ENCODE measurements at places on chromosomes 11 and 22.

GRCh38 chr22:35467681-35468434 lies 67.9 kb downstream of the MCM5 start:
- no peak for DNase-seq

DNA sequence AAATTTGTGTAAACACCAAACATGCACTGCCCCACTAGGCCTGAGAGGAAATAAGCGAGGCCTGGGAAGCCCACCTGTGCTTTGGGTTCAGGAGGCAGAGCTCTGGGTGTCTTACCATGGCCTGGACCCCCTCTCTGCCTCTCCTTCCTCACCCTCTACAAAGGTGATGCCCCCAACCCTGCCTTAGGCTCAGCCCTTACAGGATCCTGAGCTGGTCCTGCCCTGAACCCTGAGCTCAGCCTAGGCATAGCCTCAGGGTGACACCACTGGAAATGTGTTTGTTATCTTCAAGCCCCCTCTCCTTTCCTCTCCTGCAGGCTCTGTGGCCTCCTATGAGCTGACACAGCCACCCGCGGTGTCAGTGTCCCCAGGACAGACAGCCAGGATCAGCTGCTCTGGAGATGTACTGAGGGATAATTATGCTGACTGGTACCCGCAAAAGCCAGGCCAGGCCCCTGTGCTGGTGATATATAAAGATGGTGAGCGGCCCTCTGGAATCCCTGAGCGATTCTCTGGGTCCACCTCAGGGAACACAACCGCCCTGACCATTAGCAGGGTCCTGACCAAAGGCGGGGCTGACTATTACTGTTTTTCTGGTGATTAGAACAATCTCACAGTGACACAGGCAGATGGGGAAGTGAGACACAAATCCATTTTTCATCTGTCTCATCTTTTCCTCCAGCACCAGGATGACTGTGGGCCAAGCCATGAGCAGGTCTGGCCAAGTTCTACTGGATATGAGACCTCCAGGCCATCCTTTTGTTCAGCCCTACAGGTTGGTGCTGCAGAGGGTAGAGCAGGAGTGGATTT lies 117.8 kb downstream of the GGTLC2 start:
- no peak for DNase-seq

DNA sequence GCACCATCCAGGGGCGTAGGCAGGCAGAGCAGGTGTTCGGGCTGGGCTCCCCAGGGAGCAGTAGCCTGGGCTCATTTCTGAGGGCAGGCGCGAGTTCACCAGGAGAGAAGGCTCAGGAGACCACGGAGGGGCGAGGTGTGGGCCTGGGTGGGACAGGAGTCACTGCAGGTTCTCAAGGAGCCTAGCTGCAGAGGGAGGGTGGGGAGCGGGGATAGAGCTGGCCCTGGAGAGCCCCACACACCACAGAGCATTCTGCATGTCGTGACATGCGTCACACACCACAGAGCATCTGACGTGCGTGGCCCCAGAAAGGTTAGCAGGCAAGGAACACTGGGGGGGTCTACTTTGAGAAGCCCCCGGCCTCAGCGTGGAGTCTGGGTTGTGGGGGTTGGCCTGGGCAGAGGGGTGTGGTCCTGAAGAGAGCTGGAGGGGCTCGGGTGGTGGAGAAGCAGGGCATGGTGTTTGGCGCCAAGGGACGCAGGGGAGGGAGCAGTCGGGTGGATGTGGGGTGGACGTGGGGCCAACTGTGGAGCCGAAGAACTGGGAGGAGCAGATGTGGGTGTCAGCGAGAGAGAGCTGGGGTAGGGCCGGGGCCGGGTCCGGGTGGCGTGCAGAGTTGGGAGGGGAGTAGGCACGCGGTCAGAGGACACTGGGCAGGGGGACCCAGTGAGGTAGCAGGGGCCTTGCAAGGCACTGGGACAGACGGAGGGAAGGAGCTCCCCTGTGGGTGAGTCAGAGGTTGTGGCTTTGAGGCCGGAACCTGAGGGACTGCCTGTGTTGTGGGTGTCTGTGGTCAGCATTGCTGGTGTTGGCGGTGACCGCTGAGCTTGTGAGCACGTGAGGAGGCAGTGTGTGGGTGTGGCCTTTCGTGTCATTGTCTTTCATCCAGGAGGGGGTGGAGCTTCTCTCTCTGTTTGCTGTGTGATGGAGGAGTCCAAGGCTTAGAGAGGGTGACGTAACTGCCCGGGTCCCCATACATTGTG lies 25.5 kb downstream of the CTTN start:
- DNase-seq, result no peak

DNA sequence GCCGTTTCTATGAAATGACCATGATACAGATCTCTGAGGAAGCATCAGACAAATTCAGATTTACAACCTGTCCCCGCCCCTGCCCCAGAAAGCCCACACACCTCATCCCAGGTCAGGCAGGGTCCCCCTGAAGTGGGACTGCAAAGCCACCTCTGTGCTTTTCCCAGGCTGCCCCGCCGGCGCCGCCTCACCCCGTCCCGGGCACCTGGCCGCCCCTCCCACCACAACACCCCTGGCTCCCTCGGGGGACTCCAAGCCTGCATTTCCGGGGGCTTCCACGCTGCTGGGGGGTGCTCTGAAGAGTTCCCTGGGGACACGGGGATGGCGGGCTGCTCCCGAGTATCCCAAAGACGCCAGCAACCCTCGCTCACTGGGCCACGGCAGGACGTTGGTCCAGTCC lies 23.2 kb downstream of the DRD4 start:
- DNase-seq, result no peak

GRCh38 chr22:48654492-48654891 lies 1173.2 kb downstream of the BRD1 start:
- DNase-seq, result no peak

GRCh38 chr11:104858882-104859775 lies 39.1 kb downstream of the CASP12 start:
- DNase-seq, result no peak

- DNase-seq, result no peak
Observed at GRCh38 chr22:29083933-29084591, 11.2 kb downstream of the KREMEN1 start.

DNA sequence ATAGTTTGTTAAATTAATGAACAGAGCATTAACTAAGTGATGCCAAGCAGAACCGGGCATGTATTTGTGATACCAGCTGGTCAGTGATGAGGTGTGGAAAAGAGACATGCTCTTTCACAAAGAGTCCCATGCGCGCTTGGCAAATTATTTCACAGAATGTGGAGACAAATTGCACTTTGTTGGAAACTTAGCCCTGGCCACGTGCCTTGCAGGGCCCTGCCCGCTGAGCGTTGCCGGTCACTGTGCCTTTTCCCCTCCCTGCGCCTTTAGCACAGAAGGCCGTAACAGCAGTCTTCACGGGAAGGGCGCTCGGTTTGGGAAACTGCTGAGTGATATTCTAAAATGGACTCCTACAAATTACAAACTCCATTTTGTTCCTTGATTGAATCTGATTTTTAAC lies 235.9 kb downstream of the TBC1D22A start:
- no peak for DNase-seq

GRCh38 chr11:134036492-134037045 lies 32.3 kb upstream of the JAM3 start:
- DNase-seq, result no peak

All from Panc1 (cell line).